SHP77 (cell line): ENCODE measurements at places on chromosomes 2 and 18.
A peak's percentile ranks its signal among the peaks of the same experiment; 100 is the strongest.

- DNase-seq = no peak
These were observed 107.9 kb downstream of the PTGR3 start for GRCh38 chr18:75100832-75101630.

DNA sequence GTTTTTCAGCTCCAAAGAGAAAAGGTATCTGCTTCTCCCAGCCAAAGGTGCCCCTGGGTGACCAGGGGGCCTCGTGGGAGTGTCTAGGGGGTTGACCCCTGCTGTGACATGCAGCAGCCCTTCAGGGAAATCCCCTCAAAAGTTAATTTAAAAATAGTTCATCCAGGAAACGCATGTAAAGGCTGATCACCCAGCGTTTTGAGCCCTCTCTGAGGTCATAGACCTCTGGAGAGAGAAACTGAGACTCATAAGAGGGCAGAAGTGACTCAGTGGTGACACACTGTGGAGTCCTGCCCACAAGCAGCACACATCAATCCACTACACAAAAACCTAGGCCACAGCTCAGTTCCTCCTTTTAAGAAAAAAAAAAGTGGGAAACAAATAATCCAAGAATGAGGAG lies 11.9 kb downstream of the GAL3ST2 start:
- no peak for DNase-seq

GRCh38 chr2:110143982-110144381 lies 28.4 kb upstream of the MALL start:
- no peak for DNase-seq

GRCh38 chr2:144330951-144331673 lies 188.8 kb downstream of the ZEB2 start:
- no peak for DNase-seq

DNA sequence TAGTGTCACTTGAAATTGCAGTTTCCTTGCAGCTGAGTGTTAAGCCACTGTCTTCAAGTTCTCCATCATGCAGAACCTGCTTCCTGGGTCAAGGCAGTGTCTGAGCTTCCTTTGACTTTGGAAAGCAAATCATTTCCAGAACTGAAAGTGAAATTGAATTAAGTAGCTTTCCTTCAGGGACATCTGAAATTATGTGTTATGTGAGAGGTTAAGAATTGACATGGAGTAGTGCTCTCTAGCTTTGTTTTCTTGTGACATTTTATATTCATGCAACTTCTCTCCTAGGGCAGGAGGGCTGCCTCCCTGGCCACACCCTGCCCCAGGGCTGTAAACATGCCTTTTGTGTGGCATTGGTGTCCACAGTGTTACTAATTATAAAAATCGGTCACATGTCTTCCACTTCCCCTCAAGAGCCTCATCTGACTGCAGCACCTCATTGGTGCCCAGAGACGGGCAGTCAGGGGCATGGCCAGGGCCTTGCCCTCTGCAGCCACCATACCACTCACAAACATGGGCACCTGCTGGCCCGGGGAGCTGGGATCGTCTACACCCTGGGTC lies 14.4 kb downstream of the RAB12 start:
- DNase-seq = no peak

GRCh38 chr2:117933884-117934354 lies 80.0 kb downstream of the CCDC93 start:
- no peak for DNase-seq

- DNase-seq = no peak
These were observed 106.2 kb downstream of the INHBB start for GRCh38 chr2:120452131-120452530.

DNA sequence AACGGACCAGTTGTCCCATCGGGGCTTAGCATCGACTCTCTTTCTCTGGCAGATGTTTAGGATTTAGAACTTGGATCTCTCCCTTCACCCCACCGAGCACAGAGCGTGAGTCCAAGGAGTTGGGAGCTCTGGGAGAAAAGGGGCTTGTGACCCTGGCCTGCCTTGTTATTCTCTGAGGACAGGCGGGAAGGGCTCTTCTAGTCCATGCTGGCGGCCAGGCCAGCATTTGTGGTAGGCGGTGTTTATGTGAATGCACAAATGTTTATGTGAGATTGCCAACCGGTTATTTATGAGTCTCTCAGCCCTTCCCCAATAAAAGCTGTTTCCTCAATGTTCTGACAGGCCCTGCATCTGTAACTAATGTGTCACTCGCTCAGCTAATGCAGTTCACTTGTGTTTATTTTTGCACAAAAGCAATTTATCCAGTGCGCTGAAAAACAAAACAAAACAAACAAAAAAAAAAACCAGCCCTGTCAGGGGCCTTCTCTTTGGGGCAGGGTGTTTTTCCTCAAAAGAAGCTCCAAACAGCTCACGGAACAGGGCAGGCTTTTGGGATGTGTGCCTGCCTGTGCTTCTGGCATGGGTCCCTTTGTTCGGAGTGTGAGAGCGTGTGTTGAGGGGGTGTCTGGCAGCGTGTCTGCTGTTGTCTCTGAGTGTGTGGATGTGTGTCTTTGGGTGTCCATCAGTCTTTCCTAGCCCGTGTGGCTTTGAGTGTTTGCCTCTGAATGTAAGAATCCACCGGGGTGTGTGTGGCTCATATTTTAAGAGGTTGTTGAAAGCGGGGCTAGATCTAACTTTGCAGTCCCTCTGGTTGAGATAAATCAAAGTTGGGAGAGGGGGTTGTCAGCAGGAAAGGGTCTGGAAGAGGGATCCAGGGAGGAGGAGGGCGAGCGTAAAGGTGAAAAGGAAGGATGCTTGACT lies 52.8 kb upstream of the HAAO start:
- no peak for DNase-seq

GRCh38 chr18:79645291-79645983 lies 34.2 kb upstream of the CTDP1 start:
- no peak for DNase-seq

DNA sequence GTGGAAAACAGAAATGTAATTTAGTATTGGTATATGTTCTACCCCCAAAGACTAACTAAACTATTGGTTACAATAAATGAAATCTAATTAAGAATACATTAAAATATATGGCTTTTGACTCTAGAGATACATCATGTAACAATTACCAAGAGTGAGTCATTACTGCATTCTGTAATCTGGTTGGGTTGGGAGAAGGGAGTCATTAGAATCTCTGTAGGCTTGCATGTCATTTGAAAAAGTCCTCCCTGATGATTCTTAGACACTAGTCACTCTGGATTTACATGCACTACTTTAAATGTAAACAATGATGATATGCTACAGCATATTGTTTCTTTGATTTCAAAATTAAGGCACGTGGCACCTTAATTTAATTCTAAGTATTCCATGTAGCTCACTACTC lies 293.4 kb upstream of the CHST9 start:
- no peak for DNase-seq

DNA sequence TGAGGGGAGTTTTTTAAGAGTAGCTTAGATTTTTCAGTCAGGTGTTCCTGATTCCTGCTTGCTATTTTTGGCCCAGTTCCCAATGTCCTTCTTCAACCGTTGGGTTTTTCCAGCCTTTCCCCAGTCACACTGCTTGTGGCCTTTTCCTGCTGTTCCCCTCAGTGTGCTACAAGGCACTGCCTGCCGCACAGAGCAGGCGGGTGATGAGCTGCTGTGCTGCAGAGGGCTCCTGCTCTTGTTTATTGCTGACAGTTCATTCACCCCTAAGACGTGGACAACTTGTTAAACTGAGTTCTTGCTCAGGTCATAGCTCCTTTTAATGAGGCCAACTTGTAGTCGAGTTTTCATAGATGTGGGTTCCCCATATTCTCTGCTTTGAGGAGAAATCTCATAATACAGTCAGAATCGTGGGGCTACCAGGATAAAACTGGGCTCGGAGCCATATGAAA lies 20.6 kb downstream of the EIF4E2 start:
- peak; percentile 54 for DNase-seq

DNA sequence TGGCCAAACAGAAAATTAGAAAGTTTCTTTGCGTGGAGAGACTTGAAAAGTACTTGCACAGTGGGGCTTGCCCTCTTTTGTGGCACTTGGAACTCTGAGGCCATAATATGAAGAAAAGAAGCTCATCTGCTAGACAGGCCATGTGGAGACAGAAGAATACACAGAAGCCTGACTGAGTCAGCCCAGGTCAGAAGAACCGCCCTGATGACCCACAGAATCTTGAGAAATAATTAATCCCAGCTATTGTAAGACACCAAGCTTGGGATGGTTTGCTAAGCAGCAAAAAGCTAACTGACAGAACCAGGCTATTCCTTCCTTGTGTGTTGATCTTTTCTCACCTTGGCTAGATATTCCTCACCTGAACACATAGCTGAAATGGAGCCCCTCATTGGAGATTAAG lies 33.7 kb downstream of the G6PC2 start:
- DNase-seq = no peak

DNA sequence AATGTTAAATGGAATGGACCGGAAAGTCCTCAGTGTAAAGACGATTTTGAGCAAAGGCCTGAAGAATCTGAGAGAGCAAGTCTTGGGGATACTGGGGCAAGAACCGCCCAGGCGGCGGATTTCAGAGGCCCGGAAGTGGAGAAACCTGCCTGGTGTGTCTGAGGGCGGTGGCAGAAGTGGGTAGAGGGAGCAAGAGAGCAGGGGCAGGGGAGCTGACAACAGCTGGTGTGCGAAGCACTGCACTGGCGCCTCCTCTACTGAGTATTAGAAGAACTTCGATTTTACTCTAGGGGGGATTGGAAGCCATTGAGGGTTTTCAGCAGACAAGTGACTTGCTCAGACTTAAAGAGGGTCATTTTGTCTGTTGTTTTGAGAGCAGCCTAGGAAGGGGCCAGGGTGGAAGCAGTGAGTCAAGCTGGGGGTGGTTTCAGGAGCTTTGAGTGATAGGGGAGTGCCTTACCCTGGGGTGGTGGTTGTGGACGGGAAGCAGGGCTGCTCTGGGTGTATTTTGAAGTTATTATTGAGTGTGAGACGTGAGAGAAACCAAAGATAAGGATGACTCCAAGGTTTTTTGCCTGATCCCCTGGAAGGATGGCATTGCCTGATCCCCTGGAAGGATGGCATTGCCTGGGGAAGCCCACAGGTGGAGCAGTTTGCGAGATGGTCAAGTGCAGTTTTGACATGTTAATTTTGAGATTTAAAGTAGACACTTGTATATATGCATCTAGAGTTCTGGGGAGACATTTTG lies 52.5 kb downstream of the ZNF236 start:
- no peak for DNase-seq

- peak; percentile 68 for DNase-seq
These were observed 187.2 kb upstream of the FANCL start for GRCh38 chr2:58428096-58429013.

DNA sequence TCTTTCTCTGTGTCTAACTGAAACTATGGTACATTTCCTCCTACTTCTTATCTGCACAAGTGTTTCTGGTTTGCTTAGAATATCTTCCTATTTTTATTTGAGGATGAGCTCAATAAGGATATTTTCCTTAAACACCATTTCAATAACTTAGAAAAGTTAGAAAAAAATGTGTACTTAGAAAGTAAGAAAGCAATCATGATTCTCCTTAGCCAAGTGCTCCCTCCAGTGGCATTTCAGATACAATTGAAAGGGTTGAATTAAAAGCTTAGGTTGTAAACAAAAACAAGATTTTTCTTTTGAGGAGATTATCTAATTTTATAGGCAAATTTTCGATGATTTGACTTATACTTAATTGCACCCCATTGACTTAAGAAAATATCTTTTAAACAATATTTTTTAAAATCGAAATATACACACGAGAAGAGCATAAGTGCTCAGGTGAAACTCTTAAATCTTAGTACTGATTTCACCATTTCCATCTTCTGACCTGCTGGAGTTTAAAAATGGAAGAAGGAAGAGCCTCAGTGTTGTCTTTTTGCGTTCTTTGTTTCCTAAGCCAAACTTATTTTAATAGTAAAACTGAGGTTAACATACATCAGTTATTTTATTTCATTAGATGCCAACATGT lies 26.9 kb downstream of the C18orf63 start:
- peak; percentile 38 for DNase-seq

- DNase-seq = no peak
These were observed 22.6 kb upstream of the FAM117B start for GRCh38 chr2:202612145-202612544.

DNA sequence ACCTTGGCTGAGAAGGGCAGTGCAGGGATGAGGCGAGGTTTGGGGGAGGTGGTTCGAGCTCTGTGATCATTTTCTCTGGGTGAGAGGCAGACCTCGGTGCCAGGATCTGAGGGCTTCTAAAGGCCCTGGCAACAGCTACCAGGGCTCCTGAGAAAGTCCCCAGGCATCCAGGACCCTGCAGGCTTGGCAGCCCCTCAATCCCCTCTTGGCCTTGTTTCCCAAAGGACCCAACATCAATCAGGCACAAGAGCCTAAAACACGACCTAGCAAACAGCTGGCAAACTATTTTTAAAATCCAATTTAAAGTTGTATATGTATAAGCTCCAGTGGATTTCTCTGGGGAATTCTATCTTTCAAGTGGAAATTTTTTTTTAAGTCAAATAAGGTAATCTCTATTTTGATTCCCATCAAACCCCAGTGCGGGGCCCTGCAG lies 15.0 kb upstream of the MAT2A start:
- DNase-seq = no peak

DNA sequence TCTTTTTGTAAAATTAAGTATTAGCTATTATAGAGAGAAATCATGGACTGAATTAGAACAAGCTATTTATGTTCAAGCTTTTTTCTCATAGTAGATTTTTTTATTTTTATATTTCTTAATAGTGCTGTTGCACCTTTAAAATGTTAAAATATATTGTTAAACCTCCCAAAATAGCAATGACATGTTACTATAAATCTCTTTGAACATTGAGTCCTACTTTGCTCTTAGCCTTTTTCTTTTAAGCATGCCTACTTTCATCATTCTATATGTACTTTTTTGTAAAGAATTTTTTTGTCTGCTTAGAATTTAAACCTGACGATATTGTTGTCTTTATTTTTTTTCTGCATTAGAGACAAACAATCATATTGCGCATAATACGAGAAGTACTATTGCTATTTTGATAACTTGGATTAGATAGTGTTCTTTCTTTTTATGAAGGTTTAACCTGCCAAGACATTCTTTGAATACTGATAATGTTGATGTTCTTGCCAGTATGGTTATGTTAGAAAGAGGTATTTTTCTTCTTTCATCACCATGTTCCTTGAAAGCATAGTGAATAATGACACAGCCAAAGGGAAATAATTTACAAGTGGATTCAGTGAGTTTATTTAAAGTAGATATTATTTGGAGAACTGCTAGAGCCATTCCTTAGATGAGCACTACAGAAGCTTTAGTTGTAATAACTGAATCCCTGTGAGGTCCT lies 40.6 kb downstream of the PMS1 start:
- DNase-seq = no peak

- DNase-seq = no peak
These were observed 47.4 kb upstream of the CYRIA start for GRCh38 chr2:16713011-16713423.

- DNase-seq = no peak
These were observed 82.3 kb downstream of the TMEM185B start for GRCh38 chr2:120140866-120141265.

DNA sequence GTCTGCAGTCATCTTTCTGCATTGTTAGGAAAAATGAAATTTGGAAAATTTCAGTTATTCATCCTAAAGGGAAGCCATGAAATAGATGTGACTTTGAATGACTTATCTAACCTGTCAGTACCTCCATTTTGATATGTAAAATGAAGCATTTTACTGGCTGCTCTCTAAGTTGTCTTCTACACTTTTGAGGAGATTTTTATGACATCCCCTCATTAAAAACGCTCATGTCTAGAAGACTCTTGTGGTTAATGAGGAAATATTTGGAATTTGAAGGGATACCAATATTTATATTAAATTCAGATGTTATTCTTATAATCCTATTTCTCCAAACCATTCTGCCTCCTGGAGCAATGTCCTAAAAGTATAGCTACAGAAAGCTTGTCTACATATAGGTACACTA lies 73.8 kb upstream of the THUMPD2 start:
- DNase-seq = no peak

- DNase-seq = no peak
These were observed 353.6 kb downstream of the ARHGAP15 start for GRCh38 chr2:143482771-143483170.

- DNase-seq = no peak
These were observed 51.2 kb upstream of the HAAO start for GRCh38 chr2:42843611-42844010.
